ENCODE measurements at places on chromosomes 2 and 18. TPM values are rescaled to one million over a fixed set of nuclear protein-coding genes. Genes with fewer than 3 reads are reported as not detected.

GRCh38 chr2:164510895-164511294 is 110.4 kb downstream of the GRB14 start:
- DNase-seq, result no peak
- no peaks in the 10 kb centered on the region for H3K4me1 ChIP-seq
- H3K4me3 ChIP-seq, result no peak overlapping the region
- no peaks in the 10 kb centered on the region for H3K36me3 ChIP-seq
- no peak overlapping the region for H3K27ac ChIP-seq
- no peaks in the 10 kb centered on the region for H3K27me3 ChIP-seq

GRCh38 chr2:134792186-134792585 is 46.2 kb upstream of the ACMSD start:
- no peak overlapping the region for H3K4me3 ChIP-seq
- no peaks in the 10 kb centered on the region for H3K4me1 ChIP-seq
- no peak overlapping the region for H3K27ac ChIP-seq
- no peak for DNase-seq
- no peaks in the 10 kb centered on the region for H3K36me3 ChIP-seq

CENPA gene
- total RNA-seq, result not detected

GPR155 gene
- total RNA-seq, result 7.2 TPM

- no peak overlapping the region for H3K27ac ChIP-seq
- no peaks in the 10 kb centered on the region for H3K36me3 ChIP-seq
- H3K27me3 ChIP-seq, result no peaks in the 10 kb centered on the region
- no peak overlapping the region for H3K4me3 ChIP-seq
- DNase-seq, result no peak
- H3K4me1 ChIP-seq, result no peaks in the 10 kb centered on the region
Measured at GRCh38 chr18:75034937-75035336, 174.0 kb downstream of the PTGR3 start.

TGOLN2 gene
- 111 TPM for total RNA-seq

GYPC gene
- 61.6 TPM for total RNA-seq

- H3K4me1 ChIP-seq, result no peaks in the 10 kb centered on the region
- H3K27me3 ChIP-seq, result no peaks in the 10 kb centered on the region
- H3K36me3 ChIP-seq, result no peaks in the 10 kb centered on the region
- H3K27ac ChIP-seq, result no peak overlapping the region
Measured at GRCh38 chr2:61554604-61555003, 16.4 kb upstream of the XPO1 start.

FANCL gene
- 48.4 TPM for total RNA-seq

THAP4 gene
- total RNA-seq, result 35.3 TPM

DNA sequence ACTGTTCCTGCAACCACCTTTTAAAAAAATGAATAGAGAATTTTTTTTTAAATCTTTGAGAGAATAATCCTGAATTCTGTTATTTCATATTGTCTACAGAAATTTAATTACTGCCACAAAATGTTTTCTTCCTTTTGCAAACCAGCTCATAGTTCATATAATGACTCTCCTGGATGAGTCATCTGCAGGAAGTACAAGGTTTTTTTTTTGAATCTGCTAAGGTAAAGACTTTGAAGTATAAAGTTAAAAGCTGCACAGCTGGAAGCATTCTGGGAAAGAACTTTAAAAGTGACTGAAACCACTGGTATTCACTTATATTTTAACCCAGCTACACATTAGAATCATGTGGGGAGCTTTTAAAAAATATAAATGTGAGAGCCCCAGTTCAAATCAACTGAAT is 25.4 kb downstream of the SESTD1 start:
- H3K36me3 ChIP-seq, result no peaks in the 10 kb centered on the region
- no peak for DNase-seq
- H3K4me1 ChIP-seq, result no peaks in the 10 kb centered on the region
- H3K27ac ChIP-seq, result no peak overlapping the region
- no peak overlapping the region for H3K4me3 ChIP-seq

ATL2 gene
- total RNA-seq, result 66.4 TPM

GRCh38 chr2:68302281-68302875 is 17.4 kb downstream of the CNRIP1 start:
- no peak overlapping the region for H3K27ac ChIP-seq
- no peaks in the 10 kb centered on the region for H3K36me3 ChIP-seq
- no peaks in the 10 kb centered on the region for H3K27me3 ChIP-seq
- H3K4me1 ChIP-seq, result no peaks in the 10 kb centered on the region
- DNase-seq, result no peak

TMEM37 gene
- 9.4 TPM for total RNA-seq

CYP1B1 gene
- 32.9 TPM for total RNA-seq

DNA sequence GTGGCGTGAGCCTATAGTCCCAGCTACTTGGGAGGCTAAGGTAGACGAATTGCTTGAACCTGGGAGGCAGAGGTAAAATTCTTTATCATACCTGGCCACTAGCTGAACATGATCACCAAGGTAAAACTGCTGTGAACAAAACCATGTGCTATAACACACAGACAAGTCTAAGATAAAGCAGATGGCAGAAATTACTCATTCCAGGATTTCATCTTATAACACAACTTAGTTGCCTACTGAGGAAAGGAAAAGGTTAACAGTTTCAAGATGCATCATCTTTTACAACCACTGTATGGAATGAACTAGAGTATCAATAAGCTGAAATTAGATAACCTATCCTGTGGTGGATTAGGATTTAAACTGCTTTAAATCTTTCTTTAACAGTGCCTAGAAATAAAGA is 8.3 kb downstream of the ARL5A start:
- no peaks in the 10 kb centered on the region for H3K36me3 ChIP-seq
- no peaks in the 10 kb centered on the region for H3K27me3 ChIP-seq
- H3K27ac ChIP-seq, result no peak overlapping the region

SPTBN1 gene
- total RNA-seq, result 273 TPM

CAPN13 gene
- not detected for total RNA-seq

- no peaks in the 10 kb centered on the region for H3K27me3 ChIP-seq
- no peak for DNase-seq
- no peak overlapping the region for H3K4me3 ChIP-seq
- H3K36me3 ChIP-seq, result no peaks in the 10 kb centered on the region
Measured at GRCh38 chr18:9240270-9240669, 94.3 kb upstream of the TWSG1 start.

DNA sequence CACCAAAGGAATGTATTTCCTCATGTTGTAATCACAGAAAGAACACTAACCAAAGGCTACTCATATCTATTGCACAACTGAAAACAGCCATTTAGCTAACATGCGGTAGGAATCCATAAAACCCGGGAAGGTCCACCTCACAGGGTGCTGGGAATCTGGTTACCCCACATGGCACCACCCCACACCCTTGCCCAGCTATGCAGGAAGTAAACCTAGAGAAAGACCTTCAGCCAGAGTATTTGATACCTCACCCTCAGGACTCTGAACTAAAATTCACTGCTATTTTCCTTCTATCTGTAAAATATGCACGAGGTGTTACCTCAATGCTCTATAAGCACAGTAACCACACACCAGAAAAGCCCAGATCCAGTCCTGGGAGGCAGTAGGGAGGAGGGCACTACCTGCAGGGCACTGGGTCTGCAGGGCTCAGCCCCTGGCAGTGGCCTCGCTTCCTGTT is 45.8 kb downstream of the PTPN2 start:
- no peaks in the 10 kb centered on the region for H3K36me3 ChIP-seq
- H3K4me1 ChIP-seq, result no peaks in the 10 kb centered on the region
- H3K4me3 ChIP-seq, result no peak overlapping the region
- H3K27me3 ChIP-seq, result no peaks in the 10 kb centered on the region
- DNase-seq, result peak; percentile 40

GRCh38 chr2:203804070-203804469 is 63.5 kb upstream of the CTLA4 start:
- peak; percentile 68 for DNase-seq
- no peaks in the 10 kb centered on the region for H3K36me3 ChIP-seq
- H3K27me3 ChIP-seq, result no peaks in the 10 kb centered on the region

DNA sequence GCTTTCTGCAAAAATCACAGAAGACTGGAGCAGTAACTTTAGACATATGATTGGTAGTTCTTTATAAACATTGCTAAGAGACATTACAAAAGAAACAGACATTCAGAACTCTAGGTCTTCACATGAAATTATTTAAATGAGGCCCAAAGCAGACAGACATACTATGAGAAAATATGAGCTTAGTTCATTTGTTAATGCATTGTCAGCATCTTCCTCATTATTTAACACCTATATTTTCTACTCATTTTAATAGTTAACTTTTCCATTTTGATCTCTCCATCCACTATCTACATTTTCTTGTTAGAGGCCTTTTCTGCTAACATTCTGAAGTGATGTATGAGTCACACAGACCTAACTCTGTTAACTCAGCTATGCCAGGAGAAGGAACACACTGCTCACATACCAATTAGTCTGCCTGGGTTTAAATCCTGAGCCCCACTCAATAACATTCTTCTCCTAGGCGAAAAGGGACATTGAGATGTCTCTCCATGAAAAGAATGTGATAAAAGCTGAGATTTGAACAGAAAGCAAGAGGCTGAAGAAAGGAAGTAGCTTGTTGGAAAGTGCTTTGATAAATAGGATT is 400.3 kb upstream of the PKDCC start:
- H3K36me3 ChIP-seq, result no peaks in the 10 kb centered on the region
- H3K4me1 ChIP-seq, result no peaks in the 10 kb centered on the region
- no peaks in the 10 kb centered on the region for H3K27me3 ChIP-seq
- DNase-seq, result no peak
- no peak overlapping the region for H3K27ac ChIP-seq
- H3K4me3 ChIP-seq, result no peak overlapping the region

DNA sequence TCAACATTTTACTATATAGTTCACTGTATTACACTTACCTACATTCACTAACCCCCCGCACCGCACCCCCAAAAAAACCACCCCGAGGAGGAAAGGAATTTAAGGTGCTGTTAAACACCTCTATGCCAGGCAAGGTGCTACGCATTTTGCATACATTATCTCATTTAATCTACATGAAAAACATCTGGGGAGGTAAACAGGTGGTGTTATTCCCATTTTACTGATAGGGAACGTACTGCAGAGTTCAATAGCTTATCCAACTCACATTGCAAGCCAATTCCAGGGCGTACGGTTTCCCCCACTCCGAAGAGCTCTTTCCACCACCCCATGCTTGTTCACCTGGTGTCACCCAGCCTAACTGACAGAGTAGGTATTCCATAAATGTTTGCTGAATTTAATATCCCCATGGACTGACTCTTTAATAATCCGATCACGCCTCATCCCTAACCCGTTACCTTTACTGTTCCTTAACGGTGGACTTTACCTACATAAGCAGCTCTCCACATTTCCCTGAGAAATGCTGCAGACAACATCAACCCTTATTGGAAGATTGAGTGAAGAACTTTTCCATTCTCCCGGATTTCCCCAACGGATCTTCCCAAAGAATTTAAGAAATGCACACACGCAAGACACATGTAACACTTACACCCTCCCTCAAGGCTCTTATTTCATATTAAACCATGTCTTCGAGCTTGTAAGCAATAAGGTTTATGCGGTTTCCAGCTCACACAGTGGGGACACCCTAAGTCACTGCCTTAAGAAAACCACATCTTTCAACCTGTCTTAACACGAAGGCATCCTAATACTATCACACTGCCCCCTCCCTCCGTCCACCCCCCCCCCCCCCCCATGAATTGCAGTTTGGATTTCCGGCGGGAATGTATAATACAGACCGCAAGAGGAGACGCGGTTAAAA is 1.2 kb downstream of the RAPH1 start:
- peak overlapping the region; percentile 93 for H3K27ac ChIP-seq
- no peaks in the 10 kb centered on the region for H3K27me3 ChIP-seq
- no peak for DNase-seq
- H3K4me1 ChIP-seq, result no peaks in the 10 kb centered on the region
- H3K4me3 ChIP-seq, result peak overlapping the region; percentile 100
- H3K36me3 ChIP-seq, result no peaks in the 10 kb centered on the region

- no peaks in the 10 kb centered on the region for H3K27me3 ChIP-seq
- H3K27ac ChIP-seq, result peak overlapping the region; percentile 86
- H3K36me3 ChIP-seq, result no peaks in the 10 kb centered on the region
- no peaks in the 10 kb centered on the region for H3K4me1 ChIP-seq
- no peak for DNase-seq
Measured at GRCh38 chr2:216799873-216800431, 59.9 kb downstream of the TNP1 start.

GRCh38 chr18:78896111-78896905 is 83.3 kb upstream of the SALL3 start:
- no peak overlapping the region for H3K27ac ChIP-seq
- peaks cover 4% of the 10 kb centered on the region for H3K27me3 ChIP-seq
- no peaks in the 10 kb centered on the region for H3K36me3 ChIP-seq
- H3K4me3 ChIP-seq, result no peak overlapping the region
- no peak for DNase-seq

DNA sequence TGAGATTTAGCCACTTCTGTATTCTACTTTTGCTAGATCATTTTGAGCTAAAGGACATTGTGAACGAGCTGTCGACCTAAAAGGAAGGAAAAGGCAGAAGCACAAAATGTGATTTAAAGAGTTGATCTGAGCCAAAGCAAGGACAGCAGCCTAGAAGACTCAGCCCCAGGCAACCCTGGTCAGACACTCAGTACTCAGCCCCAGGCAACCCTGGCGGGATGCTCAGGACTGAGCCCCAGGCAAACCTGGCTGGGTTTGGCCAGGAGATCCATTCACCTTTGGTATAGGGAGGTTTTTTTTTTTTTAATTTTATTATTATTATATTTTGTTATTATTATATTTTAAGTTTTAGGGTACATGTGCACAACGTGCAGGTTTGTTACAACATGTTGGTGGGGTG is 34.3 kb upstream of the PXDN start:
- H3K4me1 ChIP-seq, result no peaks in the 10 kb centered on the region
- peaks cover 5% of the 10 kb centered on the region for H3K27me3 ChIP-seq

DNA sequence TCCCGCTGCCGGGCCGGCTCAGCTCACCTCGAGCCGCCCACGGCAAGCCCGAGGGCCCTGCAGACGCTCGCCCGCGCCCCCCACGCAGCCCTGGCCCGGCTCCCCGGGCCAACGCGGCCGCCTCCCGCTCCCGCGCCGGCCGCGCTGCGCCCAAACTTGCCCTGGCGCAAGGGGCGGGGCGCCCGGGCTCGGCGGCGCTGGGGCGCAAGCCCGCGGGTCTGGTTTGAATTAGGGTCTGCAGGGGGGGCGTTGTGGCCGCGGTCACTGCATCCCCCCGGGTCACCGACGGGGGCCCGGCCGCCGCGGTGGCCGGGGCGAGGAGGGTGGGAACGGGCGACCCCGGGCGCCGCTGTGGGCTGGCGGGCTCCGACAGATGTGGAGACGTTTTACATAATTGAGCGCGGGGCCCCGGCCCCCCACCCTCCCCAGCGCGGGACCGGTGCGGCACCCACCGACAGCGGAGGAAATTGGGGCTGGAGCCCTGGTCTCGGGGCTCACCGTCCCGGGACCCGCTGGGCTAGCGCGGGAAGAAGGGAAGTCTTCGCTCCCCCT is 690 bp downstream of the SDC1 start:
- H3K4me3 ChIP-seq, result peak overlapping the region; percentile 50
- H3K27ac ChIP-seq, result peak overlapping the region; percentile 95
- H3K4me1 ChIP-seq, result peaks cover 18% of the 10 kb centered on the region
- no peak for DNase-seq

- H3K27ac ChIP-seq, result peak overlapping the region; percentile 2
- no peaks in the 10 kb centered on the region for H3K36me3 ChIP-seq
Measured at GRCh38 chr2:186523791-186524190, 37.7 kb downstream of the ZC3H15 start.

DNA sequence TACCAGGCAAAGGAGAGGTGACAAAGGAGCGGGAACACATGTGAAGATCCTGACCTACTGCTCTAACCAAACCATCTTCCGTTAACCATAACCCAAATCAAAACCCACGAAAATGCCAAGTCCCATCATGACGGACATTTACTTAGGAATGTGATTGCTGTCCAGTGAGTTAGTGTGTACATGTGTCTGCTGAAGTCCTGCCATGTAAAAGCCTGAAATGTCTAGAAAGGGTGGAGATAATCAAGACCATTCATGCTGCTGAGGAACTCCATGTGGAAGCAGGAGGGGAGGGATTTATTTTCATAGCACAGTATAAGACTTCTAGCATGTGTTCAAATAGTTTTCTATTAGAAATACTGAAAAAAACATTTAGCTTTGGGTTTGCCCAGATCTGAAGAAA is 137.0 kb upstream of the BOD1L2 start:
- H3K4me1 ChIP-seq, result no peaks in the 10 kb centered on the region
- no peaks in the 10 kb centered on the region for H3K36me3 ChIP-seq
- no peaks in the 10 kb centered on the region for H3K27me3 ChIP-seq
- no peak for DNase-seq

POTEI gene
- not detected for total RNA-seq

NDC80 gene
- total RNA-seq, result 0.96 TPM
